Pons (tissue), 1 donor: ENCODE measurements at places on chromosomes 1 and 21.

GRCh38 chr1:160022330-160023310 lies 9.2 kb downstream of the PIGM start:
- no peak for DNase-seq

DNA sequence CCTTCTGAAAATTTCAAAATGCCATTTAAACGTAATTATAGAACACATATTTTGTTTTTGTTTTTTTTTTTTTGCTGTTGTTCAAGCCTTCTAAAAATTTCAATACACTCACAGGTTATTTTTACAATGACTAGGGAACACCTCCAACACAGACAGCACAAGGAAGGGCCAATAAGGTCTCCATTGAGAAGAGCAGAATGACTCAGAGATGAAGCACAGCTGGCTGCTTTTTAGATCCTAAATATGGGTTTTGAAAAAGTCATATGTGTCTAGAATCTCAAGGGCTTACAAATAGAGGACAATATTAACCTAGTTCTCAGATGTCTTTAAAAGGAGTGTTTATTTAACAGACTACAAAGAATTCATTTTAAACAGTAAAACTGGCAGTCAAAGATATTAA lies 104.6 kb downstream of the NEGR1 start:
- no peak for DNase-seq

DNA sequence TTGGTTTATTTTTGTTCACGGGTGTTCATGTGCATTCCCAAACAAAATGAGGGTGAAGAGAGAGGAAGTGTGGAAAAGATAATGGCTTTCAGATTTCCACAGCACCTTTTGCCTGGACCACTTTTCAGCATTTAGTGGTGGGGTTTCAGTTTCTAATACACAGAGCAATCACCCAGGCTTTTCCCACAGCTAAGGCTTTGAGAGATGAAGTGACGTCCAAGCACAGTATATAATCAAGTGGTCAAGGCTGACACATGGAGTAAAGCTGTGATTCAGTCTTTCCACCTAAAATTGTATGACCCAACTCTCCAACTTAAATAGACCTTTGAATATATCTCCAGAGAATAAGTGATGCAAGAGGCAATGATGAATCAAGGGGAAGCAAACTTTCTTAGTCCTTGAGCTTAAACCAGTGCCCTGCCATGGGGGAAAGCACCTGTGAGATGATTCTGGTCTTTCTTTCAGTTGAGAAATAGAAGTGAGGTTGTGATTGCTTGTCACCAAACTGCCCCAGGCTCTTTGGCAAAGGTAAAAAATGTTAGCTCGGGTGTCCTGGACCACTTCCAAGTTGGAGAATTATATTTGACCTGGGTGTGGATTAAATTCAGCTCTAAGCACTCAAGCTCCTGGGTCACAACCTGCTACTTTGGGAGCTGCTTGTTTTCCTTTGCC lies 2.4 kb upstream of the PIK3R3 start:
- DNase-seq = no peak

- no peak for DNase-seq
These were observed 132.8 kb downstream of the GLIS1 start for GRCh38 chr1:53606197-53606596.

DNA sequence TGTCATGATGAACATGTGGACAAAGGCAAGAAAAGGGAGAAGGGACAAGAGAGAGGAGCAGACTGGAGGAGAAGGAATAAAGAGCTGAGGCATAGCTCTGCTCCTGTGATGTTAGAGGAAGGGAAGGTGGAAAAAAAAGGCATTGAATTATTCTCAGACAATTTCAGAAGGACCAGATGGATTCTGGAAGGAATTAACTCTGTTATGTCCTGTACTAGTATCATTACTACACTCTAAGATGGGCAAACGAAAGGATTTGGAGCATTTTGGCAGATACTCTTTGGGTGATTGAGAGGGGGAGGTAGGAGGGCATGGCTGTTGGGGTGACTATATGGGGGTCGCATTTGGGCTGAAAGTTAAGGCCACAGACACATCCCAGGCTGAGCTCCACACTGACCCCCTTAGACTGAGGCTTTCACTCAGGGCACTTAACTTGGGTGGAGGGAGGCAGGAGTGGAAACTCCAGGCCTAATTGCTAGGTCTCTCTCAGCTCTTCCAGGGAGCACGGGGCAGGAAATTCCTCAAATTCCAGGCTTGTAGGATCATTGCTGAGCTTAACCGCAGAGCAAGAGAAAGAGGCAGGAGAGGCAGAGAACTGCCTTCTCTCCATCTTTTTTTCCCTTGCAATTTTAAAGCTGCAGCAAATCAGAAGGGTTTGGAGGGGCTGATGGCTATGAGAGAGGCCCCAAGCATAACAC lies 25.9 kb downstream of the KIRREL1 start:
- no peak for DNase-seq
